ENCODE measurements at places on chromosomes 11 and 22. TPM values are rescaled to one million over a fixed set of nuclear protein-coding genes. Genes with fewer than 3 reads are reported as not detected.

DNA sequence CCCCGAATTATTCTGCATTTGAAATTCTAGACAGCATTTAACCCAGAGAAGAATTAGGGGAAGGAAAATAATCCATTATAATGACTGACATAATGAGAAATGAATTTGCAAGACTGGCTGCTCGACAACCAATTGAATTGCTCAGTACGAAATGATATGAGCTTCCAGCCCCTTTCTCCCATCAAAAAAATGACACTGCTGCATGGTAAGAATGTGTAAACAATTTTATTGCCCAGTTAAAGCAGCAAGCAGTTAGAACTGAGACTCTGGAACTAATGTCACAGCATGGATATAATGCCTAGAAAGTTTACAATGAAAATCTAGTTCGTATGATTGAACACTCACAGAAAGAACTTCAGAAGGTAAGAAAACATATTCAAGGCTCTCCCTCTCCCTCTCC is 24.7 kb upstream of the PCF11 start:
- H3K4me1 ChIP-seq: no peaks in the 10 kb centered on the region
- H3K4me3 ChIP-seq: no peak overlapping the region
- DNase-seq: no peak

DNA sequence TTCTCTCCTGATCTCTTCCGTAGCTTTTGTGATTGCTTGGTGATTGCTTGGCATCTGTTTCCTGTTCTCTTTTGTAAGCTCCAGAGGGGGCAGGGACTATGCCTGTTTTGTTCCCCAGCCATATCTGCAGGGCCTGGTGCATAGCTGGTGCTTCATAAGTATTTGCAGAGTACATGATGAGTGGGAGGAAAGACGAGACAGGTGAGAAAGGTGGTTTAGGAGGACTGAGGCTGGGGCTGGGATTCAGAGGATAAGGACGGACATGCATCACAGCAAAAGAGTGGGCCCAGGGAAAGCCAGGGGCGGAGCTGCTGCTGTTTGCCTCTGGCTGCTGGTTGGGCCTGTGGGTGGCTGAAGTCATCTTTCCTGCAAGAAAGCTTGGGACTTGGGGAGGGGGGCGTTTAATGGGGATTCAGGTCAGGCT is 62.4 kb downstream of the DSCAML1 start:
- no peaks in the 10 kb centered on the region for H3K36me3 ChIP-seq
- DNase-seq: no peak
- H3K27me3 ChIP-seq: no peaks in the 10 kb centered on the region
- no peak overlapping the region for H3K27ac ChIP-seq
- no peaks in the 10 kb centered on the region for H3K4me1 ChIP-seq

- peaks cover 11% of the 10 kb centered on the region for H3K4me1 ChIP-seq
- no peak overlapping the region for H3K27ac ChIP-seq
- H3K27me3 ChIP-seq: peaks cover 14% of the 10 kb centered on the region
Measured at GRCh38 chr11:45106440-45106839, 40.0 kb upstream of the PRDM11 start.

DNA sequence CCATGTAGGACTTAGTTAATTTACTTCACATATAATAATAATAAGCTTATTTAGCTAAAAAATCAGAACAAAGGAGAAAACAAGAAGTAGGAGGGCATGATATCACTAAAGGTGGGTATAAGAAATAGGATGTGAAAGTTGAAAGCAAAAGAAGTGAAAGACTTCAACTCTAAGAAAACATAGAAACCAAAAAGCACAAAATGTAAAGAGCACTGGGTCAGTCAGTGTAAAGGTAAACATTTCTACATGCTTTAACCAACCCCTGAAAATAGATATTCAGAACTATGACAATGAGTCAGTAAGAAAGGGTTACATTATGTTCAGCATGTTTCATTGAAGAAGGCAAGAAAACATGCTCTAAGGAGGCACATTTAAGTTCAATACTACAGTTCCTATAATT is 298.8 kb downstream of the SWAP70 start:
- H3K27me3 ChIP-seq: no peaks in the 10 kb centered on the region
- H3K36me3 ChIP-seq: peaks cover 9% of the 10 kb centered on the region
- DNase-seq: no peak
- no peak overlapping the region for H3K4me3 ChIP-seq

DNA sequence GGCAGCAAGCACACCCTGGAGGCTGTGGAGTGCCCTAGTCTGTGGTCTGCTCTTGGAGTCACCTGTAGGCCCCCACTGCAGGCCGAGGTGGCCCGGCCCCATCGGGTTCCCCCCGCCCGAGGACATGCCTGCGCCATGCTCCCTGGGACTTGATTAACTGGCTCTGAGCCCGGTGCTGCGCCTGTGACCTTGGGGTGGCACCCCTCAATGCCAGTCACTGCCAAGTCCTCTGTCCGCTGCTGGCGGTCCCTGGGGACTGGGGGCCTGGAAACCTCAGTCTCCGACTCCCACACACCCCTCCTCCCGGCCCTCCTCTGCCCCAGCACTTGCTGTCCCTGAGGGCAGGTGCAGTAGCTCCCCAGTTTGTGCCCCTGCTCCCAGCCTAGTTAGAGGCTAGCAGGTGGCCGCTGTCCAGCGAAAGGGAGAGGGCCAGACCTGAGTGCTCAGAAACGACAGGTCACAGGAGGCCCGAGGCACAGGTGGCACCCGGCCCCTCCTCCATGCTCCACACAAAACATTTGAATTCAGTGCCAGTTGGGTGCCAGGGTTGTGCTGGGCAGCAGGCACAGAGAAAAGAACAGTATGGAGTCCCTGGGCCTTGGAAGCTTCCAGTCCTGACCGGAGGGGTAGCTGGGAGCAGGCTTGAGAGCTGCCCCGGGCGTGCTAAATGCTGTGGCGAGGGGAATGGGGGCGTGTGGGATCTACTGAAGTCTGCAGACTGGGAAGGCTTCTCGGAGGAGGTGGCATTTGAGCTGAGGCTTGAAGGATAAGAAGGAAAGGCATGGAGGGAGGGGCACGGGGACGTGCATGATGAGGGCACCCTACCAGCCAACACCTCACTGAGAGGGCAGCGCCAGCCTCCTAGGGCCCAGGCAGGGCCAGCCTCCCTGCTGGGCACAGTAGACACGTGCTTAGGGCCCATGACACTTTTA is 16.4 kb upstream of the FLRT1 start:
- no peak overlapping the region for H3K27ac ChIP-seq
- no peak for DNase-seq
- no peaks in the 10 kb centered on the region for H3K4me1 ChIP-seq
- no peaks in the 10 kb centered on the region for H3K36me3 ChIP-seq
- no peaks in the 10 kb centered on the region for H3K27me3 ChIP-seq

- H3K27ac ChIP-seq: no peak overlapping the region
- no peaks in the 10 kb centered on the region for H3K27me3 ChIP-seq
- H3K4me1 ChIP-seq: peaks cover 5% of the 10 kb centered on the region
- DNase-seq: no peak
- no peak overlapping the region for H3K4me3 ChIP-seq
- H3K36me3 ChIP-seq: peaks cover 26% of the 10 kb centered on the region
Measured at GRCh38 chr11:47788181-47788580, 21.0 kb upstream of the FNBP4 start.

- H3K27me3 ChIP-seq: no peaks in the 10 kb centered on the region
- no peaks in the 10 kb centered on the region for H3K36me3 ChIP-seq
- no peak overlapping the region for H3K4me3 ChIP-seq
- no peak for DNase-seq
- no peaks in the 10 kb centered on the region for H3K4me1 ChIP-seq
- no peak overlapping the region for H3K27ac ChIP-seq
Measured at GRCh38 chr22:39130892-39131855, 21.3 kb downstream of the CBX7 start.

DNA sequence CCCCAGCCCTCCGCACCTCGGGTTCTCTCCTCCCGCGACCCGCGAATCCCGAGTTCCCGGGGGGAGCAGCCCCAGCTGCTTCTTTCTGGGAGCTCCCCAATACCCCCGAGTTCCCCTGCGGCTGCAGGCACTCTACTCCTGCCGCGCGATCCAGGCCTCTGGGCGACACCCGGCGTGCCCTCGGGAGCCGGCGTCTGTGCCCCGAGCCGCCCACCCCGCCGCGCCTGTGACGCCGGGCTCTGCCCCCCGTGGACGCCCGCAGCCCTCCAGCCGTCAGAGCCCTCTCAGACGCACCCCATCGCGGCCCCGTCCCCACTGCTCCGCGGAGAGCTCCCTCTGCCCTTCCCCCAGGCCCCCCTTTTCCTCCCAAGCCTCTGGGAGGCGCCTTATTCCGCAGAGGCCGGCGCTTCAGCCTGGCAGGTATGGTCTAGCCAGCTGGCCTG is 422 bp downstream of the GLB1L2 start:
- DNase-seq: peak; percentile 46
- peaks cover 16% of the 10 kb centered on the region for H3K4me1 ChIP-seq
- peak overlapping the region; percentile 69 for H3K4me3 ChIP-seq
- H3K27me3 ChIP-seq: peaks cover 37% of the 10 kb centered on the region
- H3K27ac ChIP-seq: no peak overlapping the region
- no peaks in the 10 kb centered on the region for H3K36me3 ChIP-seq

GRCh38 chr11:121406291-121406690 is 45.8 kb upstream of the SORL1 start:
- peaks cover 8% of the 10 kb centered on the region for H3K36me3 ChIP-seq
- no peaks in the 10 kb centered on the region for H3K27me3 ChIP-seq
- no peak overlapping the region for H3K27ac ChIP-seq

- H3K4me3 ChIP-seq: no peak overlapping the region
- no peak overlapping the region for H3K27ac ChIP-seq
- H3K36me3 ChIP-seq: no peaks in the 10 kb centered on the region
- DNase-seq: no peak
Measured at GRCh38 chr11:106552694-106553203, 465.5 kb downstream of the GUCY1A2 start.

DNA sequence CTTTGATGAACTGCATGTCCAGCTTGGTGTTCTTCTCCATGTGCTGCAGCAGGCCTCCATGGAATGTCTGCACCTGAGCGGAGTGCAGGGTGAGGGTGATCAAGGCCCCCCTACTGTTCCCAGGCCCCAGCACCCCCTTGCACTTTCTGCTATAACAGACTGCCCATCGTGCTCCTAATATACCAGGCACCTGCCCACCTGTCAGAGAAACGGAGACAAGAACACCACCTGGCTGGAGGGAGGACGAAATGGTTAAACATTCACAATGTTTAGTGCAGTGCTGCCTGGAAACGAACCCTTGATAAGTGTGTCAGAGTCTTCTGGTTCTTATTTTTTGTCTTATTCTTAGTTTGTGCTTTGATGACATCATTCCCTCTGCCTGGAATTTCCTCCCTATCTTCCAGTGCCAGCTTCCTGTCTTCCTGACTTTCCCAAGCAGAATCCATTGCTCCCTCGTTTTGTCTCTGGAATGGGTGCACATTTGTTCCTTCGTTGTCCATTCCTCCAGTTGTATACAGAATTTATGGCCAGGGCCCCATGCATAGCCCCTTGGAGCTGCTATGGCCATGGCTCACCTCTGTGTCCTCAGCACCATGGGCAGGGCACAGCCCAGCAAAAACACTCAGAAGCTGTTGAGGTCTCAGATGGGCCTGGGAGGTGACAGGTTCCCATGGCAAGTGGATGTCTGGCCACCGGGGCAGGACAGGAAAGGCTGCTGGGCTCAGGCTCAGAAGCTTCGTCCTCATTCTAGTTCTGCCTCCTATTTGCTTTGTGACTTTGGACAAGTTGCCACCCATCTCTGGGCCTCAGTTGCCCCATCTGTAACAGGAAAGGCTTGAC is 11.9 kb downstream of the BAIAP2L2 start:
- H3K4me3 ChIP-seq: no peak overlapping the region
- no peak overlapping the region for H3K27ac ChIP-seq
- no peaks in the 10 kb centered on the region for H3K4me1 ChIP-seq
- DNase-seq: no peak
- H3K27me3 ChIP-seq: no peaks in the 10 kb centered on the region
- H3K36me3 ChIP-seq: no peaks in the 10 kb centered on the region

- H3K4me1 ChIP-seq: peaks cover 40% of the 10 kb centered on the region
- H3K36me3 ChIP-seq: peaks cover 15% of the 10 kb centered on the region
- peak overlapping the region; percentile 18 for H3K4me3 ChIP-seq
- H3K27me3 ChIP-seq: no peaks in the 10 kb centered on the region
- H3K27ac ChIP-seq: peak overlapping the region; percentile 71
- no peak for DNase-seq
Measured at GRCh38 chr22:25085930-25086901, 113.4 kb upstream of the CRYBB3 start.

GRCh38 chr11:35146711-35147110 is 7.7 kb downstream of the CD44 start:
- DNase-seq: no peak
- peaks cover 93% of the 10 kb centered on the region for H3K4me1 ChIP-seq
- H3K4me3 ChIP-seq: peak overlapping the region; percentile 78

Gene MS4A6E
- total RNA-seq: not detected

Gene SLC29A2
- total RNA-seq: 8.1 TPM

Gene DEUP1
- not detected for total RNA-seq
